ENCODE measurements at places on chromosomes 16 and 17.

DNA sequence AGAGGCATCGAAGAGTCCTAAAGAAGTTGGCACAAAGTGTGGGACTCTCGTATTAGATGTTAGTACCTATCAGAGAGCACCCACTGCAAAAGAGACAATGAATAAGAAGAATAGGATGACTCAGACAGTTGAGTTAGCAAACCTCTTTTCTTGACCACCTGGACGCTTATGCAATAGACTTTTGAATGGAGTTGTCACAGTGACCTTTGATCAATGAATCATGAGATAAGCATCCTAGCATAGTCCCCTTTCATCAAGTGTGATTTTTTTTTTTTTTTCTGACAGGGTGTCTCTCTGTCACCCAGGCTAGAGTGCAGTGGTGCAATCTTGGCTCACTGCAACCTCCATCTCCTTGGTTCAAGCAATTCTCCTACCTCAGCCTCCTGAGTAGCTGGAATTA lies 1417.9 kb upstream of the GOT2 start:
- no peak for DNase-seq

GRCh38 chr16:81608523-81609209 lies 164.1 kb downstream of the CMIP start:
- DNase-seq = no peak

DNA sequence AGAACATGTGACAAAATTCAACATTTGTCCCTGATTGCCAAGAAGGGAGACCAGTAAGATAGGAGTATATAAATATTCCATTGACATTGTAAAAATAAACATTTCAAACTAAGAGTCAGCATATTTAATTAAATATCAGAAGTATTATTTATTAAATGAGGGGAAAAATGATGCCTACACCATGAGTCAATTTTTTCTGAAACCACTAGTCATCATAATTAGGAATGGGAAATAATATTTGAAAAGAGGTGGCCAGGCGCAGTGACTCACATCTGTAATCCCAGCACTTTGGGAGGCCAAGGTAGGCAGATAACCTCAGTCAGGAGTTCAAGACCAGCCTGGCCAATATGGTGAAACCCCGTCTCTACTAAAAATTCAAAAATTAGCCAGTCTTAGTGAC lies 2.1 kb downstream of the CMTM1 start:
- no peak for DNase-seq

- peak; percentile 11 for DNase-seq
Measured at GRCh38 chr17:39461926-39462569, 762 bp downstream of the CDK12 start.

- DNase-seq = no peak
Measured at GRCh38 chr17:1977583-1978395, 47.3 kb downstream of the RTN4RL1 start.

GRCh38 chr17:39107973-39108372 lies 43.5 kb downstream of the PLXDC1 start:
- no peak for DNase-seq

GRCh38 chr17:71461498-71462169 lies 659.2 kb upstream of the SOX9 start:
- DNase-seq = no peak
